ENCODE measurements at places on chromosomes 2 and 18. TPM values are rescaled to one million over a fixed set of nuclear protein-coding genes. Genes with fewer than 3 reads are reported as not detected.

DNA sequence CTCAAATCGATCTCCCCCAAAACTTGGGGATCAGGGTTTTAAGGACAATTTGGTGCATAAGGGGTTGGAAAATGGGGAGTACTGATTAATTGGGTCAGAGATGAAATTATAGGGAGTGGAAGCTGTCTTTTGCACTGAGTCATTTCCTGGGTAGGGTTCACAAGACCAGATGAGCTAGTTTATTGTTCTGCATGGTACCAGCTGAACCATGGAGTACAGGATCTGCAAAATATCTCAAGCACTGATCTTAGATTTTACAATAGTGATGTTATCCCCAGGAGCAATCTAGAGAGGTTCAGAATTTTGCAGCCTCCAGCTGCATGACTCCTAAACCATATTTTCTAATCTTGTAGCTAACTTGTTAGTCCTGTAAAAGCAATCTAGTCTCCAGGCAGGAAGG, 73.1 kb downstream of the CPO start:
- no peak overlapping the region for H3K27ac ChIP-seq
- H3K4me3 ChIP-seq: no peak overlapping the region
- H3K4me1 ChIP-seq: peaks cover 39% of the 10 kb centered on the region
- no peaks in the 10 kb centered on the region for H3K27me3 ChIP-seq
- peak; percentile 45 for DNase-seq

DNA sequence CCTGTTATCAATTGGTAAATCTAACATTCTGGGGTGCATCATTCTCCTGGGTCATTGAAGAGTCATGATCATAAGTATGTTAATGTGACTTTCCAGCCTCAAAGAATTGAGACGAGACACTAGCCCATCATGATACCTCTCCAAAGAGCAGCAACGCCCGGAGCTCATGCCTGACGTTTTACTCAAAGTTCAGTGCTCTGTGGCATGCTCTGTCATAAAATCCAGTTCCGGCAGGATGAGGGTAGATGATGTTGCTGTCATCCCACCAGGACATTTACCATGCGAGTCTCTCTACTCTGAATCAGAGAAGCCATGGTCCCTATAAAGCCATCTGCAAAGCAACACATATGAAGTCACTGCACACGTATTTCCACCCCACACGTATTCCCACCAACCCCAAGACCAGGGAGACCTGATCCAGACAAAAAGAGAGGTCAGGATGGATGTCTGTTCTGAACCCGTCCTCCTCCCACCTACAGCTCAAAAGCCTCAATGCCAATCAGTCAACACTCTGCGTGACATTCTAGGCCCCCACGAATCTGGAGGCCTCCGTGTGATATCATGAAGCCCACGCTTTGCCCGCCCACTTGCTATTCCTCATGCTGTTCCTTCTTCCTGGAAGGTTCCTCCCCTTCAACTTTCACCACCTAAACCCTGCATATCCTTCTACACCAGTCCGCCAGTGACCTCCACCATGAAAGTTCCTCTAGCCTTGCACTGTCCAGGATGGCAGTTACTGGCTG, 85.8 kb downstream of the DNMT3A start:
- DNase-seq: no peak
- no peaks in the 10 kb centered on the region for H3K4me1 ChIP-seq
- H3K36me3 ChIP-seq: no peaks in the 10 kb centered on the region
- no peak overlapping the region for H3K4me3 ChIP-seq
- no peaks in the 10 kb centered on the region for H3K27me3 ChIP-seq

DNA sequence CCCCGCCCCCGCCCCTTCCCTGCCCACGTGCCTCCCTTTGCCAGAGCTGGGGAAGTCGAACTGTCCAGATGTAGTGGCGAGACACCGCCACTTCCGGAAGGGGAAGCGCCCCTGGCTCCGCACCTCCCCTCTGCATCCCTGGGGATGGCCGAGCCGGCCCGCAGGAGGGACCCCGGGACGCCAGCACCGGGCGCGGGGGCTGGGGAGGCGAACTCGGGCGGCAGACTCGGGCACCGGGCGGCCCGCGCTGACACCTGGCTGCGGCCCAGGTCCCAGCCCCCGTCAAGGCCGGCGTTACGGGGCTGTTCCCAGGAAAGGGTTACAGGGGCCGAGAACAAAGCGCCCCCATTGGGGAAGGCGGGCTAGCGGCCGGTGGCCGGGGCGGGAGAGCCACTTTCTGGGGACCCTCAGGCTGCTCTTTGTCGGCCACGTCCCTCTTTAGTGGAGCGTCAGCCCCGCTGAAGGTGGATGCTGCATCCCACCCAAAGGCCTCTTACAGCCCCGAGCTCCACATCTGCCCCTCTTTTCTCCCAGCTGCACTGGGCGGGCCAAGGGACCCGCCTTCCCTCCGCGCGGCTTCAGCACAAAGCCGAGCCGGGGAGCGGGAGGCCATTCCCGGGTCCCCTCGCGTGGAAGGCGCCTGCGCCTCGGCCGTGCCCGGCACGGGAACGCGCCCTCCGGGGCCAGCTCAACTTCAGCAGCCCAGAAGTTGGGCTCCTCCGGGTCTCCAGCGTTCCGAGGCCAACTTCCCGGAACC, 1.3 kb downstream of the SDC1 start:
- no peak overlapping the region for H3K27ac ChIP-seq
- no peaks in the 10 kb centered on the region for H3K36me3 ChIP-seq
- no peaks in the 10 kb centered on the region for H3K27me3 ChIP-seq

Gene OR6B2
- not detected for total RNA-seq

Gene CCDC148
- total RNA-seq: 0.13 TPM

Gene GCG
- total RNA-seq: not detected
